Hematopoietic multipotent progenitor cell treated with erythropoietin and hydrocortisone succinate and interleukin-3 and kit ligand, for 17 days (in vitro differentiated cells): ENCODE measurements at places on chromosomes 4 and X.

- DNase-seq: no peak
These were observed 102.5 kb downstream of the DCHS2 start for GRCh38 chr4:154389148-154389547.

GRCh38 chrX:120087289-120088017 lies 10.0 kb upstream of the RHOXF2B start:
- DNase-seq: no peak

GRCh38 chr4:5589495-5589894 lies 118.9 kb downstream of the EVC2 start:
- DNase-seq: no peak

- no peak for DNase-seq
These were observed 157.4 kb downstream of the GATB start for GRCh38 chr4:151603377-151603776.

DNA sequence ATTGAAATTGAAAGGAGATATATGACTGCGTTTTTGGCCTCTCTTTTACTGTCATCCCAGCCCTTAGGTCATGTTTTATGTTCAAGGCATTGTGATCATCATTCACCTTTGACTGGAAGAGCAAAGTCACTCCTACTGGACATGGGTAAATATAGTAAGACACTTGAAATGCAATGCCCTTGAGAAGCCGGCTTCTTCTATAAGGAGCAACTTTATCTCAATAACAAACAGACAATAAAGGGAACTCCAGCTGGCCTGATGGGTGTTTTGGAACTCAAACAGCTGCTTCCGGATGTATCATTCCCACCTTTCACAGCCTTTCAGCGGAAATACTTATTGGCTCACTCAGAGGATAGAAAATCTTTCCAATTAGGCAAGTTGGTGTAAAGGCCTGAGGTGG lies 65.1 kb upstream of the C4orf54 start:
- DNase-seq: no peak

DNA sequence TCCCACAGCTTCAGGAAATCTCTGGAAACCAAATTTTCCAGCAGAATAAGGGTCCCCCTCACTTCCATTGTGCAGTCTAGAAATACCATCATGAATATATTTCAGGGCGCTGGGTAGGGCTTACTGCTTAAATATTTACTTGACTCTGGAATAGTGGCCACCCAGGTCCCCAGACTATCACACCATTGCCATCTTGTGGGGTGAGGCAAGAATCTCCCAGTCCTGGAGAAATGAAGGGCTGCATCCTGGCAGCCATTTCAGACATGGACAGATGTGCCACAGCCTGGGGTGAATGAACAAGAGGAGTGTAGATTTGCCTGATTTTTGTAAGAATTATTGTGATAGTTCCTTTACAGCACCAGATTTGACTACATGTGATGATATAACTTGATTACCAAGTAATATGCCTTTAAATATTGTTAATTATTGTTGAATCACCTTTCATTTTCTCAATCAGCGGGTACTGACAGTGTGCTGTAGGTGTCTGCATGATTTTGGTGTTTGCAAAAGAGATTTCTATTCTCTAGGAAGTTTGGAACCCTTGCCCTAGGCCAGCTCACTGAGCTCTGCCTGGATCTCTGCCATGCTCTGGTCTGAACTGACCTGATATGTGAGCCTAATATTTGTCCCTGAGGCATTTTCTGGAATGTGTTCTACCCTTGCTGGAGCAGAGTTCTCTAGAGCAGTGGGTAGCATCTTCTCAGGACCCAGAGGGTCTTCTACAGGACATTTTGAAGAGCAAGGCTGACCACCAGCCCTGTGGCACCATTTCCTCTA lies 183.4 kb downstream of the KIT start:
- no peak for DNase-seq

- no peak for DNase-seq
These were observed 50.6 kb downstream of the SYNPO2 start for GRCh38 chr4:118939169-118939783.

GRCh38 chr4:39365830-39366771 lies at the start of gene RFC1:
Gene RFC1 (minus strand): TSS chr4:39366362. CDS start chr4:39366241, 121 bp downstream.
- peak; percentile 84 for DNase-seq

- no peak for DNase-seq
These were observed 16.2 kb downstream of the AWAT2 start for GRCh38 chrX:70033348-70034051.

GRCh38 chr4:155626561-155626960 lies 40.1 kb upstream of the GUCY1A1 start:
- DNase-seq: no peak

- DNase-seq: no peak
These were observed 63.5 kb upstream of the ADRA2C start for GRCh38 chr4:3702561-3703221.
